Kasumi-1 (cell line): ENCODE measurements at places on chromosomes 5 and 9.

DNA sequence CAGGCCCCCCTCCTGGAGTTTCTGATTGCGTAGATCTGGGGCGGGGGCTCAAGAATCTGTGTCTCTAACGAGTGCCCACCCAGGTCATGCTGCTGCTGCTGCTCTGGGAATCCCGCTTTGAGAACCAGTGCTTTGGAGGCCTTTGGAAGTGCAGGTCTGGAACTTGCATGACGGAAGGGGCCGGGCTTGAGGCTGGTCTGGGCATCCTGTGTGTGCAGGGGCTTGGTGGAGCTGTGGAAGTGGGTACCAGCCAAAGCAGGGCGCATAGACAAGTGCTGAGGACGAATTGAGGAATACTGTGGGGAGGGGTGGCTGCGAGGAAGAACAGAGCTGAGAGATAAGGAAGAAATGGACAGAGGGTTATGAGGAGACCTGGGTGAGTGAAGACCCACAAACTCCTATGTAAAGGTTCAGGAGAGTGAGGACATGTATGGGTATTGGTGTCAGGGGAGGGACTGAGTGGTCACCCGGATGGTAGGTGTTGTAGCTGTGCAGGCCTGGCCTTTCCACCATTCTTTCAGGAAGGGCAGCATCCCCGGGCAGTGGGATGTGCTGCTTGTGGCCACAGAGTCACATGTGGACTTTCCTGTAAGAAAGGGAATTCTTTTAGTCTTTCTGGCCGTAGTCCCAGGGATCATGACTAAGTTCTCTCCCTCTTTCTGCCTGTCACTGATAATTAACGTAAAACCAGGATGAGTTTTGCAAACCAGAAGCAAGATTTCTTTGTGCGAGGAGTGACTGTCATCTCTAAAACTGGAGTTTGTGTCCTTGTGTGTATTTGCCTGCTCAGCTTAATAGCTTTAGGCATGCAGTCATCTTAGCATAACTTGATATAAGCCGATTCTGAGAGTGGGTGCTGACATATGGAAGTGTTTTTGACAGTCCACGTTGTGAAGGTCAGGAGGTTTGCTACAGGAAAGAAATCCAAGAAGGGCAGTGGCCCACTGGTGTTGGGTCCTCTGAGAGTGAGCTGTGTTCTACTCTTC is 43.3 kb upstream of the TJP2 start:
- DNase-seq: no peak

- DNase-seq: no peak
Measured at GRCh38 chr5:112634166-112634565, 103.5 kb upstream of the APC start.

GRCh38 chr9:16773116-16773515 is 97.4 kb downstream of the BNC2 start:
- no peak for DNase-seq

- no peak for DNase-seq
Measured at GRCh38 chr5:52794519-52794918, 6.8 kb downstream of the ITGA1 start.

GRCh38 chr5:108276187-108277050 is 105.5 kb downstream of the FBXL17 start:
- DNase-seq: no peak

GRCh38 chr9:110748251-110748893 is 79.8 kb downstream of the MUSK start:
- no peak for DNase-seq
